ENCODE measurements at places on chromosomes 6 and 20.

- DNase-seq, result no peak
These were observed 851.2 kb downstream of the DHX35 start for GRCh38 chr20:39813190-39813829.

GRCh38 chr6:16758163-16758975 is 2.9 kb downstream of the ATXN1 start:
- DNase-seq, result no peak

- no peak for DNase-seq
These were observed 163.2 kb downstream of the RALGAPA2 start for GRCh38 chr20:20549267-20549612.

DNA sequence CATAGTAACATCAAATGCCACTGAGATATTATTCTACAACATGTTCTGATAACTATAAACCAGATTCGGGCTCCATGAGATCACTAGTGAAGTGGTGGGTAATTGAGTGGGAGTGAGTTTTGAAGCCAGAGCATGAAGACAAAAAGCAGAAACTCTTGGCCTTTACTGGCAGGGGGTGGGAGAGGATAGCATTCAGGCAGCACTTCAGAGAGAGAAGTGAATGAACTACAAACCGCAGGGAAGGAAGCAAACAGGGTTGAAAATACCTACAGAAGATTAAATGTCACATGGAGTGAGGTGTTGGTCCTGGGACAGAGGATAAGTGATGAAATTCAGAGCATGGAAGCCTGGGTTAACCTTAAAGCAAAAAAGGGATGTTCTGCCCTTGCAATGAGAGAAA is 250.0 kb downstream of the EPM2A start:
- no peak for DNase-seq

GRCh38 chr6:76240092-76240491 is 167.6 kb upstream of the IMPG1 start:
- DNase-seq, result no peak

DNA sequence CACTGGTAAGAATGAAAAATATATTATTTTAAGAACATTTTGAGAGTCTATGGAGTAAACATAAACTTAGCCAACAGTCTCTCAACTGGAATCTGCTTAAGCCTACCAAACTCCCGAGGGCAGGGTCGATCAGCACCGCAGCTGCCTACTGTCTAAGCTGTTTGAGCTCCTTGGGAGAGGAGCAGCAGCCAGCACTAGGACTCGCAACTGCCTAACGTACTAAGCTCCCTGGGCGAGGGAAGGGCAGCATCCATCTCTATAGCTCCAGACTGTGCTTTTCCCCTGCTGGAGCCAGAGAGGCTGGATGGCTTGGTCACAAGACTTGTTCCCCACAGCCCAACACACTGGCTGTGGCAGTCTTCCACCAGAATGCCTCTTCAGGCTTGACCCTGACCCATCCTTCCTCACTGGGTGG is 96.4 kb downstream of the MOXD1 start:
- no peak for DNase-seq
